ENCODE measurements at places on chromosomes 6 and 20.
A peak's percentile ranks its signal among the peaks of the same experiment; 100 is the strongest.

DNA sequence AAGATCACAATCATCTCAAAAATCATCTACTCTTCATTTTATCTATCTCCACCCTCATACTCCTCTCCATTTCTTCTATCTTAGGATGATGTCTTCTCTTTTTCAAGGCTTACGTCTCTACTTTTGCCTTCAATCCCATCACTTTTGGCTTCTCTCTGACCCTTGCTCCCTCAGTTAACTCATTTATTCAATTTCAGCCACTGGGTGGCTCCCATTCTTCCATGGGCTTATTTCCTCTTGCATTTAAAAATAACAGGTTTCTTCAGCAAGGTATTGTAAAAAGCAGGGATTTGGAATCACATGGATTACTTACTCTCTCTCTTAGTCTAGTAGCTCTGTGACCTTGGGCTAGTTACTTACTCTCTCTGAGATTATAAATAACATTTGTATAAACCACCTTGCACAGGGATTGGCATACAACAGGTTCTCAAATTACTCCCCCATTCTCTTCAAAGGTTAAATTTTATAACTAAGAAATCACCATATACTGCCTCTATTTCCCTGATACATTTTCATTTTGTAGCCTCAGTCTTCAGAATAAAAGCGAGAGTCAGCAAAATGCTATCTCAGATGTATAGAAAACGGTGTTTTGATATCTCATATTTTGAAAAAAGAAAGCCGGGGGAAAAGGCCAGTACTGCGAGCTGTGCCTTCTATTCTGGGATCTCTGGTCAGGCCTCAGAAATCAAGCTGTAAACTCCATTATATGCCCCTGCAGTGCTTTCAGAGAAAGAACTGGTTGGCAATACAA, 5.5 kb downstream of the ZSCAN12 start:
- DNase-seq: no peak

DNA sequence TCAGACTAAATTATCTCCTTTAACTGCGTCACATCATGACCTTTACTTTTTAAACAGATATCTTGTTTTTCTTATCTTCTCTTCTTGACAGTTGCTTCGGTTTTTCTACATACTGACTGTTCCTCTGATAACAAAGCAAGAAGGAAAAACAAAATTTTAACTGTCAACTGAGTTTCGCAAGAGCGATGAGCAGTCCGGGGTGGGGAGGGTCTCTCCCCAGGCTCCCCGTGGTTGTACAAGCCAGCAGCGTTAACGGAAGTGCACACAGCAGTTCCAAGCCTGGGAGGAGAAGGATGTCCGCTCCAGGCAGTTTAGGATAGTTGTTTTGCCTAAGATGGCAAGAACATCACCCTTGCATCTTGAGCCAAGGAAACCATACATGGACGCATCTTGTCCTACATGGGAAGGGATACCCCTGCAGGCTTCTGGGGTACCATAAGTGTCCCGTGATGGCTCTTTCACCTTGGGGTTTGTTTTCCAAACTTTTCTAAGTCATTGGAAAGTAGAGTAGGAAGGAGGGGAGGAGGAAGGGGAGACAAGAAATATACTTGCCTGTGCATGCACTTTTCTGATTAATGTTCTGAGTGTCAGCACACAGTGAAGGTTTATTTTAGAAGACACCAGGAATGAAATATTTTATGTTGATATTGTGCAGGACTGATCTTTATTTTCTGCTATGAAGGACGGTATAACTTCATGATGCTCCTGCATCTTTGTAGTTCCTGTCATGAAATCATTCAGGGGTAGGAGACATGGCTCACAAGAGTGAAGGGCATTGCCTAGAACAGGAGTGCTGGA, 20.8 kb downstream of the SLC24A3 start:
- DNase-seq: peak; percentile 74

- peak; percentile 1 for DNase-seq
Measured at GRCh38 chr20:60718743-60719480, 533.1 kb upstream of the CDH4 start.

DNA sequence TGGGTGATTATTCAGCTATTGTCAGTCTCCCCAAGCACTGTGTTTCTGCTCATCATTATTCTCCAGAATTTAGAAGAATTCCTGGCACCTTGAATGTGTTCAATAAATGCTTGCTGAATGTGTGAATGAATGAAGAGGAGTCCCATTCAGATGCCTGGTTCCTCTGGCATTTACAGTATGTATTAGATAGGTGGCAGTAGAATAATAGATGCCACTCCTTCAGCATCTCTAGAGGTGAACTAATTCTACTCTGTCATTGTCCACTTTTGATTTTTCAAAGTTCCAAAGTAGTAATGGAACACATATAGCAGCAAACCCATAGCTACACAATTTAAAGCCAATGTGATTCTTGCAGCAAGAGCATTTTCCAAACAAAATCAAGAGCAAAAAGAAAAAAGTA, 118.9 kb upstream of the CEP162 start:
- DNase-seq: no peak

DNA sequence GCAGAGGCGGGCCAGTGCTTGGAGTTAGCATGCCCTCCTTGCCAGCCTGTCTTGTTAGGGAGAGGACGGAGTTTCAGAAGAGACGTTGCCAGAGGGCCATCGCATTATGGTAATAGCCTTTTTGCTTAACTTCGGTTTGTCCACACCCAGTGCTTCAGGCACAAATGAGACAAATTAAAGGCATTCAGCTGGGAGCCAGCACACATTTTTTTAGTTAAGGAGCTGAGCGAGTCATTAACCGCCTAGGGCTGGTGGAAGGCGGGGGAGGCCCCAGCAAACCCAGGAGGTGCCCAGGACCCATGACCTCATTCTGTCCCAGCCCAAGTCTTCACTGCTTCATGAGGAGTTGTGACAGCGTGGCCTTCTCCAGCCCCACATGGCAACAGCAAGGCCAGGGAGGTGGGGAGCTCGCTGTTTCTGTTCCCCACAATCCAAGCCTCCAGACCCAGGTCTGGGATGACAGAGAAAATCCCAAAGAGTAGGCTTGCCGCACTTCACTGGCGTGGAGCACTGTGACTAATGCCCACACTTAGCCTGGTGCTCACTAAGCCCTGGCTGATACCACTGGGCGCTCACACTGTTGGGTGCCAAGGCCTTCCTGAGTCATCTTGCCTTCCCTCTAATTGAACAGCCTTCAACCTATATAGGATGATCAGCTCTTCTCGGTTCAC, 237.1 kb downstream of the ANKRD60 start:
- DNase-seq: no peak

DNA sequence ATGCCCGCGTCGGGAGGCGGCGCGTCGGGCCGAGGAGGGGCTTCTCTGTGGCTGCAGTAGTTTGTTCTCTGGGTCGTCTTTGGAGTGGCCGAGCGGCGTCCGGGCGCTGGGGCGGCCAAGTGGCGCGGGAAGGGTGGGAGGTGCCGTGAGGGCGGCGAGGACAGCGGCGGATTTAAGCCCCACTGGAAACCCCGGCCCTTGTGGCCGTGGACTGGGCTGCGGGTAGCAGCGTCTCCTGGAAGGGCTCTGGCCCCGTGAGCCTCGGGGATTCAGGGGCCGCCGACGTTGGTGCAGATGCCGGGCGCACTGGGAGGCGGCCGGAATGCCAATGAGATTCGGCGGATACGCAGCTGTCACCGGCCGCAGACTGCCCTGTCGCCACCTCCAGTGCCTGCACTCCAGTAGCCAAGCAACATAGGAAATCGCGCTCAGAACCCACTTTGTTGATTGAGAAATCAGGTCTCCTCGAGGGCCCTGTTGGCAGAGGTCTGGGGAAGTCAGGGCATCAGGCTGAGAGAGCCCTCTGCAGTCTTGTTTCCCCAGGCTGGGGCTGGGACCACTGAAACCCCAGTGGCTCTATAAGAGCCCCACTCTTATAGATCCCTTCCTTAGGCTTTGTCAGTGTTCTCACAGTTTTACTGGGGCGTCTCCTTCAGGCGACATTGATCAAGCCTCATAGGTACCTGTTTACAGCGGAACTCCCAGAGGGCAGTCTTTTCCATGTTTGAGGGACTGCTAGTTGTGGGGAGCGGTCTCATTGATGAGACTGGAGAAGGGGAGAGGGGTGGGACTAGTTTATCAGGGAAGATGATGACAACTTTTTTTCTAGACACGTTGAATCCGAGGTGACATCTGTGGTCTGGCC, 642 bp downstream of the GZF1 start:
- peak; percentile 82 for DNase-seq

- no peak for DNase-seq
Measured at GRCh38 chr6:115058414-115059211, 715.8 kb upstream of the HS3ST5 start.

DNA sequence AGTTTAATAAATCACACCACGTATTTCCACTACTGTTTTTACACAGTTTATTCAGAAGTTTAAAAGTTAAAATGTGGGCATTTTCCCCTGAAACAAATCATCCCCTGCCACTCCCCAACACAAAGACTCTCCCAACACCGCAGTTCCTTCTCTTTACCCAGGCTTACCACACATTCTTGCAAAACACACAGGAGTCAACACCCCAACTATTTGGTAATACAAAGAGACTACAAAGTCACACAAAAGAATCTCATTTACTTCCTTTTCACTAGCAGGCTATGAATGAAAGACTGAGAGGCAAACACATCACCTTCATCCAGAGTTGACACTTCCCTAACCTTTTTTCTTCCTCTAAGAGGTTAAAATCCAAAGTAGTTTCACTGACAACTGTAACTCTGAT, 51.1 kb downstream of the KCTD20 start:
- no peak for DNase-seq

DNA sequence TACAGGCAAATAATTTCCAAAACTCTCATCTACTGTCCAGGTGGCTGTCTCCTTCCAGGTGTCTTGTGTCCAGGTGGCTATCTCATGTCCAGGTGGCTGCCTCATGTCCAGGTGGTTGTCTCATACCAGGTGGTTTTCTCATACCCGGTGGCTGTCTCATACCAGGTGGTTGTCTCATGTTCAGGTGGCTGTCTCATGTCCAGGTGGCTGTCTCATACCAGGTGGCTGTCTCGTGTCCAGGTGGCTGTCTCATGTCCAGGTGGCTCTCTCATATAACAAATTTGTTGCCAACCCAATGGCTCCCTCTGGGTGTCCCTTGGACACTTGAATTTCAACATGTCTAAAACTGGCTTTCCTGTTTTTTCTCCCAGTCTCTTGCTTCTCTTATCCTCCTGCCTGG, 14.3 kb upstream of the SLC22A3 start:
- DNase-seq: no peak

DNA sequence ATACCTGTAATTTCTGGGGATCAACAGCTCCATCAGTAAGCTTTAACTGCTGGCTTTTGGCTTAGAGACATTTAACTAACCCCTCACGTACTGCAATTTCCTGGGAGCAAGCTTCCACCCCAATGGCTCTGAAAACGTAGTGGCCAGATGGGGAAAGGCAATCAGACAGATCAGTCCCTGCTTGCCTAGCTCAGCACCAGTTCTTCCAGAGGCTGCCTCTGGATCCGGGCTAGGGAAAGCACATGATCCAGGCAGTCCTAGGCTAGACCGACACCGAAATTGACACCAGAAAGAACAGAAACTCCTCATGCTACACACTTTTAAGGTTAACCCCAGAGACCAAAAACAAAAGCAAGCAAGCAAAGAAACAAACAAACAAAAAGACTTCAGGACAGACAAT, 13.3 kb downstream of the PREP start:
- DNase-seq: no peak

DNA sequence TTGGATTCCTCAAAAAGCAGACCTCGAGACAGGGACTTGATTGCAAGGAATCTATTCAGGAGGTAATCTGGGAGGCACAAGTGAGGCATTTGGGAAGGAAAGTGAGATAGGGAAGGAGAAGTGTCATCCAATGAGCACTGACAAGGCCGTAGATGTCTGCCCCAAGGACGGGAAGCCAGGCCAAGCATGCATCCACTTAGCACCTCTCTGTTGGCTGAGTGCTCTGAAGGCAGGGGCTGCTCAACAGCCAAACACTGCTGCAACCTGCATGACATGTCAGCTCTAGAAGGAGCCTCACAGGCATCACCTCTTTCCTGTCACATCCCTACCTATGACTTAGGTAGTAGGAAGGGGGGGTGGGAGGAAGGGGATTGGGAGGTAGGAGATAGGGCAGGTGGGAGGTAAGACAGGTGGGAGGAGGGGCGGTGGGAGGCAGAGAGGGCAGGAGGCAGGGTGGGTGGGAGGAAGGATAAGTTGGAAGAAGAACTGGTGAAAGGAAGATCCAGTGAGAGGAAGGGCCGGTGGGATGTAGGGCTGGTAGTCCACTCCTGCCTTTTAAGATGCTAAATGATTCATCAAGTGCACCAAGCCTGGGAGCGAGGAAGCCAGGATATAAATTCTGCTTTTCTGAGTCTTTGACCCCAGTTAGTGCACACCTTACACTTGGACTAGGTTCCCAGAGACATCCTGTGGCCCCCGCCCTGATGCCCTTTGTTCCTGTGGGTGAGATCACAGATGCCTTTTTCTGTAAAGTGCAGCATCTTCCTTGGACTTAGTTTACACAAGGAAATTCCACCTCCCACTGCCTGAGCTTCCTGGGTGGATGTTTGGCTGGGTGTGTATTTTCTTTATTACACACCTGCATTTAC, 83.8 kb upstream of the NXT1 start:
- DNase-seq: no peak

DNA sequence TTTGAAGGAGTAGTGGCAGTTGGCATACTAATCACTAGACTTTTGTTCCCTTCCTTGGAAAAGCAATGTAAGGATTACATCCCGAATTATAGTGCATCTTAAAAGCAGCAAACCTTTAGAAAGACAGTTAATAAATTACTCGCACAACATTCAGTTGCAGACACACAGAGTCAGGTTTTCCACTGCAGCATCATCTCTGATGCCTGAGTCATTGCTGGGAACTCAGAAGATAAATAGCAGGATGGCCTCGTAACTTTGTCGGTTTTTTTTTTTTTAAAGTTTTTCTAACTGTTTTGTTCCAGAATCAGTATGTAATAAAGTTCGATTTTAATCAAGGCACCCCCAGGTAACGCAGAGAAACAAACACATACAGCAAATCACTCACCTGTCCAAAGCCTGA, 34.3 kb downstream of the GJA10 start:
- DNase-seq: no peak

GRCh38 chr6:52415917-52416628, 4.1 kb upstream of the EFHC1 start:
- DNase-seq: peak; percentile 12

DNA sequence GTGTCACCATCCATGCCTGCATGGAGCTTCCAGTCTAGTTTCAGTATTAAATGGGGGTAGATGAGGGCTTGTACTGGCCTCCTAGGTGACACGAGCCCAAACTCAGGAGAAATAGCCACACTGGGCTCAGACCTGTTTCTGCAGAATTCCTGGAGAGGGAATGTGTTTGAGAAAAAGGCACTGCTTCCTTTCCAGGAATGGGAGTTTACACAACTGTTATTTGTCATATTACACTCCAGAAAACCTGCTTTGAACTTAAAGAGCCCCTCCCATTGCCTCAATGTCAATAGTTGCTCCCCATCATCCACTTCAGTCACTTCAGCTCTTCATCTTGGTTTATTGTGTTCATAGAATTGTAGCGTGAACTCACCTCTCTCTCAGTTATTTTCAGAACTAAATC, 151.5 kb downstream of the CFAP61 start:
- DNase-seq: no peak

GRCh38 chr6:15358579-15359327, 112.9 kb downstream of the JARID2 start:
- DNase-seq: no peak

- DNase-seq: no peak
Measured at GRCh38 chr6:107917451-107918375, 40.3 kb downstream of the SEC63 start.

- no peak for DNase-seq
Measured at GRCh38 chr20:61750093-61750492, 315.6 kb downstream of the TAF4 start.

GRCh38 chr6:55433446-55434130, 106.3 kb downstream of the GFRAL start:
- no peak for DNase-seq

All from erythroblast (primary cell).